ENCODE measurements at places on chromosomes 11 and 22.

DNA sequence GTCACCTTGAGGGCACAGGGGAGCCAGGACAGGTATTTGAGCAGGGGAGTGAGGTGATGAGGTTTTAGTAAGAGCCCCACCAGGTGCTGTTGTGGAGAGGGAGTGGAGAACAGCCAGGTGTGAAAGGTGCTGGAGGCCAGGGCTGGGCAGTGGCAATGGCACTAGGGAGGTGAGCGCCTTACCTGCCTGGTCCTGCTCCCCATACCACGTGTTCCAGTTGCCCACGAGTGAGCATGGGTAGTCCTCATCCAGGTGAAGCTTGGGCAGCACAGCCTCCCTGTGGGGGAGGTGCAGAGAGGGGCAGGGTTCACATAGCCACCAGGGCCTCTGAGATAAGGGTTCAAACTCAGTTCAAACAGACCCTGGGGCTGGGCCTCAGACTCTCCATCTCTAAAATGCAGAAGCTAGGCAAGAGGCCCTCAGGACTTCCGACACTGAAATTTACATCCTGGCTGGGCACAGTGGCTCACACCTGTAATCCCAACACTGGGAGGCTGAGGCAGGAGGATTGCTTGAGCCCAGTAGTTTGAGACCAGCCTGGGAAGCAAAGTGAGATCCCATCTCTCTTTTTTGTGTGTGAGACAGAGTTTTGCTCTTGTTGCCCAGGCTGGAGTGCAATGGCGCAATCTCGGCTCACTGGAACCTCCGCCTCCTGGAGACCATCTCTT lies 11.8 kb downstream of the NIPSNAP1 start:
- no peak for DNase-seq

DNA sequence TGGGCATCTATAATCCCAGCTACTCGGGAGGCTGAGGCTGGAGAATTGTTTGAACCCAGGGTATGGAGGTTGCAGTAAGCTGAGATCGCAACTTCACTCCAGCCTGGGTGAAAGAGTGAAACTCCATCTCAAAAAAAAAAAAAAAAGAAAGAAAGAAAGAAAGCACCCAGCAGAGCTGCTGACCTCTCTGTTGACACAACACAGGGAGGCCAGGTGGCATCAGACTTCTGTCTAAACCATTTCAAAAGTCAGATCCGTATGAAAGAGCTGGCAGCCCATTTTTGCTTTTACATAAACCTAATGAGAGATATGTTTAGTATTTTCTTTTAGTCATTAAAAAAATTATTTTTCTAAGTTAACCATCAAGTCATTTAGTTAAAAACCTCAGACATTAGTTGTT lies 64.4 kb upstream of the RRM1 start:
- DNase-seq = no peak

DNA sequence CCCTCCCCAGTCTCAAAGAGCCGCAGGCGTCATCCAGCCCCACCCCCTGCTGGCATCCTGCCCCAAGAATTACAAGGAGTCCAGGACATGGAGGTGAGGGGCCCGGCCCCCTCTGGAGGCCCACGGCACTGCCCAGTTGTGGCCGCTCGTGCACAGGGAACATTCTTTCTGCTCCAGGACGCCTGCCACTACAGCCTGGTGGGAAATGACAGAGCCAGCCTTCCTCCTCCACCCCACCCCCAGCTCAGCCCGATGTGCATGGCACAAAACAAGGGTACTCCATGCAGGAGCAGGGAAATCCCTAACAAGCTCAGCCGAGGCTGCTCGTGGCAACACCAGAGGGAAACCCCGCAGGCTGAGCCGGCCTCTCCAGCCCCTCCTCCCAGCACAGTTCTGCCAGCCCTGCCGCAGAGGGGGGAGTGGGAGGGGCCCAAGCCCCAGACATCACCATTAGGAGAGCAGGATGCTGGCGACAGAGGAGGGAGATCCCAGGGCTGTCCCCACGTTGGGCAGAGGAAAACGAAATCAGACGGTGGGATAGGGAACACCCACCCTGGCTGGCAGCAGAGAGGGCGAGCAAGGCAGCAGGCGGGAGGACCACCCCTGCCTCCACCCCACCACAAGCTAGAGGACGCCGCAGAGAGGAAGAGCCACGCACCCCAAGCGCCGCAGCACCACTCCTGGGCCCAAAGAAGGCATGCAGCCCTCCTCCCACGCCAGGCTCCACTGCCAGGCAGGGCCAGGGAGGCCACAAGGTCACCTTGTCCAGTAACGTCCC lies 10.0 kb downstream of the IGSF9B start:
- no peak for DNase-seq

DNA sequence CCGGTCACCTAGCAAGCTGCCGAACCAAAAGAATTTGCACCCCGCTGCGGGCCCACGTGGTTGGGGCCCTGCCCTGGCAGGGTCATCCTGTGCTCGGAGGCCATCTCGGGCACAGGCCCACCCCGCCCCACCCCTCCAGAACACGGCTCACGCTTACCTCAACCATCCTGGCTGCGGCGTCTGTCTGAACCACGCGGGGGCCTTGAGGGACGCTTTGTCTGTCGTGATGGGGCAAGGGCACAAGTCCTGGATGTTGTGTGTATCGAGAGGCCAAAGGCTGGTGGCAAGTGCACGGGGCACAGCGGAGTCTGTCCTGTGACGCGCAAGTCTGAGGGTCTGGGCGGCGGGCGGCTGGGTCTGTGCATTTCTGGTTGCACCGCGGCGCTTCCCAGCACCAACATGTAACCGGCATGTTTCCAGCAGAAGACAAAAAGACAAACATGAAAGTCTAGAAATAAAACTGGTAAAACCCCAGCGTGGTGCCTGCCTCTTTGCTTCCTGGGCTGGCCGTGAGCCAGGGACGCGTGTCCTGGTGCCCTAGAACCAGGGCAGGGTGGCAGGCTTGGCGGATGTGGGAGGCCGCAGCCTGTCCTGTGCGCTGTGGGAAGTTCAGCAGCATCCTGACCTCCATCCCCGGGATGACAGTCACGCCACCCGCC lies 13.2 kb downstream of the CCND1 start:
- DNase-seq = no peak

DNA sequence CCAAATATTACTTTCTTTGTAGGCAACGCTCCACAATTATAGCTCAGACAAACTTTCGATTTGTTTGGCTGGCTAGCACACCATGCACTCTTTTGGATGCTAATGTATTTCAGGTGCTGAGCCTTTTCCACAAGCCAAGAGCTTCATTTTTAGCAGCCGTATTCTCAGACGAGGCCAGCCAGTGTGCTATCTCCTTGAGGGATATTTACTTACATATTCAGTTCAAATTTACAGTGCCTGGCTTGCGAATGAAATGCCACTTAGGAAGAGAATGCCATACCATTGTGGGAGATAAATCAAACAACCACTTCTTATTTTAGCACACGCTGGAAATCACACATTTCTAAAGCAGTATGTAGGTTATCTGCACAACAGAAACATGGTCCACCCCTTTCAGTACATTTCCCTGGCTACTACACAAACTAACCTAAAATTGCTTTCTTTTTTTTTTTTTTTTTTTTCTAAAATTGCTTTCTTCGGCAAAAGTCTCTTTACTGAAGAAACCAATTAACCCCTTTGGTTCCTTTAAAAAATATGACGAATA lies 236.9 kb downstream of the CADM1 start:
- no peak for DNase-seq

GRCh38 chr11:9001736-9002135 lies 2.1 kb downstream of the NRIP3 start:
- DNase-seq = peak; percentile 75

DNA sequence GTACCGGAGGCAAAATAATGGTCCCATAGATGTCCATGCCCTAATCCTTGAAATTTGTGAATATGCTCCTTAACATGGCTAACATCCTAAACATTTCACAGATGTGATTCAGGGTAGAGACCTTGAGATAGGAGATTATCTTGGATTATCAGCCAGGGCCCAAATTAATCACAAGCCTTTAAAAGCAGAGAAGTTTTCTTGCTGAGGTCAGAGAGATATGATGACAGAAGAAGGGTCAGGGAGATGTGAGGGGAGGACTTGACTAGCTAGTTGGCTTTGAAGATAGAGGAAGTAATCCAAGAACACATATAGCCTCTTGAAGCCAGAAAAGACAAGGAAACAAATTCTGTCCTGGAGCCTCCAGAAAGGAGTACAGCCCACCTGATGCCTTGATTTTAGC lies 19.1 kb upstream of the FDX1 start:
- DNase-seq = no peak

- no peak for DNase-seq
Observed at GRCh38 chr11:116707746-116708145, 65.0 kb downstream of the BUD13 start.

- no peak for DNase-seq
Observed at GRCh38 chr11:64004590-64004984, 18.3 kb downstream of the OTUB1 start.

DNA sequence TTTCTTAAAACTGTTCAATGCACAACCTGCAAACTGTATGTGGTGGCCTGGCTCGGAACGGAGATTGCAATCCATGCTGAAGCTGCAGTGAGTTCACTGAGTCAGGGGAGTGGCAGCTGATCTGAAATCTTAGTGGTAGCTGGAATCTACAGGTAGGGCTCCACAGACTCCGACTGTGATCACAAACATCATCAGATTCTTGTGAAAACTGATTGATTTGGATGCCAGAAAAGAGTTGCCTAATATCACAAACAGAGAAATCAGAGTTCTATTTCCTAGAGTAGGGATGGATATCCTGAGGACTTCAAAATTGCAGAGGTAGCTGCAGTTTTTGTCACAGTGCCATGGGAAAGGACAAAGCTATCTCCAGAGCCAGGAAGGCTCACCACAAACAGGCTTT lies 57.5 kb upstream of the SC5D start:
- no peak for DNase-seq

- DNase-seq = no peak
Observed at GRCh38 chr11:128860571-128861361, 6.3 kb downstream of the KCNJ1 start.

DNA sequence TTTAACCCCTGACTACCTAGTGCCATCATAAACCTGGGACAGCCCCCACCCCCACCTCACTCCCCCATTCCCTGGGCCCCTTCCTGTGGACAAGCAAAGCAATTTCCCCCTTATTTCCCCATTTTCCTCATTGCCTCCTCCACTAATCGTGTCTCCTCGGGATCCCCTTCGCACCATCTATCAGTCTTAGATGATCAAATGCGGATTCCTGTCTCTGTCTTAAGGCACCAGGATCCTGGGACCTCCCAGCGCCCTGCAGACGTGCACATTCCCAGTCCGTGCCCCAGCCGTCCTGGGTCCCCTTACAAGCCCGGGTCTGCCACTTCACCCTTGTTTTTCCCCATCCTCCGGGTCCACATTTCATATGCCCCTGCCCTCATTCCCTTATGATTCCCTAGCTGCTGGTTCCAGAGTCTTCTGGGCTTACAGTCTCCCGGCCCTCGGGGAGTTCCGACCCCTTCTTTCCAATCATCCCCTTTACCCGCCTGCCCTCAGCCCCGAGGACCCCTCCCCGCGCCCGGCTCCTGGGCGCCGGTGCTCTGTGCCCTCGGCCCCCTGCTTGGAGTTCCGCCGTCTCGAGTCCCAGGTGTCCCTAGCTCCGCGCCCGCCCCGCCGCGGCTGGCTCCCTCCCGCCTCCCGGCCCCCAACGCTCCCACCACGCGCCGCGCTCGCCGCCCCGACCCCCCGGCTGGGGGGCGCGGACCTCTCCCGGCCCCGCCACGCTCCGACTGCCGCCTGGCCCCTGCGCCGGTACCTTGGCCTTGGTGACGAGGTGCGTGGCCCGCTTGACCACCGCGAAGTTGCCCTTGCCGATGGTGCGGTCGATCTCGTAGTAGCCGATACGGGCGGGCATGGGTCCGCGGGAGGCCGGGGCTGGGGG lies 599 bp downstream of the SIK3 start:
- DNase-seq = no peak

DNA sequence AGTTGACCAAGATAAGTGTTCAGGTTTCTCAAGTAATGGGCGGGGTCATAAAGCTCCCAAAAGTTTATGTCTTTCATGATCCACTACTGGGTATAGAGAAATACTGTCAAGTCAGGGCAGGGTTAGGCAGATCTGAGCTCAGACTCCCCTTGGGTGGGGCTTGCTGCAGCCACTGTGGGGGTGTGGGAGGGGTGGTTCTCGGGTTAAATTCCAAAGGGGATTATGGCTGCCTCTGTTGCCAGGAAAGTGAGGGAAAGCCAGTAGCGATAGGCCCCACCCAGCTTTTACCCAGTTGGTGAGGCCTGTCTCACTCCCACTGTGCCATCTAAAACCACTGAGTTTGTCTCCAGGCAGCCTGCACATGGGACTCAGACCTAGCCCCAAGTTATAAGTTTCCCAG lies 37.8 kb downstream of the DLG2 start:
- no peak for DNase-seq

DNA sequence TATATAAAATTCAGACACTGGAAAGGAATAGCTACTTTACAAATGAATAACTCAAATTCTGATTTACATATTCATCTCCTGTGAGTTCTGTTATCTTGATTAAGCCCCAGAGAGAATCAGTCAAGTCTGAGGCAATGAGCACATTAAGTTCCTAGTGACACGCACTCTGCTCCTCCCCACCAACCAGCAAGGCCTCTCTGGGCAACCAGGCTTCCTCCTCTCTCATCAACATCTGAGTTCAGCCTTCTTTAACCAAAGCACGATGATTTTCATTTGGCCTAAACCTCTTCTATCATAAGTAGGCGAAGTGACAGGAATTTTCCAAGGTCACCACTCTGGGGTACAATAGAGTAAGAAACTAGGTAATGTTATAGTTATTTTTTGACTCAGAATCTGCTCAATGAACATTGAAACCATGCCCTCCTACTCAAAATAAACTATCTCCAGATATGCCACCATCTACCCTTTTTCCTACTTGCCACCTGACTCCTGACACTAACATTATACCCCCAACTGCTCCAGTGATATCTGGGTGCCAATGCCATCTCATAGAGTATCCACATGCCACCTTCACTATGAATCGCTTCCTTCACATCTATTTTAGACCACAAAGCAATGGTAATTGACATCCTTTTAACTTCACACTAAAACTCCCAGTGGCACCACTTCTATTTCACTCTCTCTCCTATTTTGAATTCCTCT lies 114.8 kb downstream of the FAM76B start:
- no peak for DNase-seq

DNA sequence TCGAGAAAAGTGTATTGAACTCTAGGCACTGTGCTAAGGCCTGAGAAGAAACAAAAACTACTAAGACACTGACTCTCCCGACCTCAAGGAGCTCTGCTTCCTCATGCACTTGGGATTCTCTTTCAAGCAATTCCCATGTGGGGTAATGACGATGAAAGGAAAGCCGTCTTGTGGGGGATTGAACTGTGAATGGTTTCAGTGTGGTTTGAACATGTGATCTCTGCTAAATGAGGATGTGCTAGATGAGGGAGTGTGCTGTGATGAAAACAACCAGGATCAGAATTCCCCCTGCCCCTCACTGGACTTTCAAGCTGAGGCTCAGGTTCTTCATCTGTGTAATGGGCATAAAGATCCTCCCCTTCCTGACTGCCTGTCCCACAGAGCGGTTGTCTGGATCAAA lies 74.9 kb downstream of the DEPDC5 start:
- no peak for DNase-seq

Measured in fibroblast of pulmonary artery (primary cell).